Muscle of leg (tissue), 16 donors: ENCODE measurements at places on chromosomes 2 and 18. TPM values are rescaled to one million over a fixed set of nuclear protein-coding genes. Genes with fewer than 3 reads are reported as not detected.

The ITPRIPL1 gene
- 4.4 TPM for total RNA-seq

The TMEM247 gene
- not detected for total RNA-seq

DNA sequence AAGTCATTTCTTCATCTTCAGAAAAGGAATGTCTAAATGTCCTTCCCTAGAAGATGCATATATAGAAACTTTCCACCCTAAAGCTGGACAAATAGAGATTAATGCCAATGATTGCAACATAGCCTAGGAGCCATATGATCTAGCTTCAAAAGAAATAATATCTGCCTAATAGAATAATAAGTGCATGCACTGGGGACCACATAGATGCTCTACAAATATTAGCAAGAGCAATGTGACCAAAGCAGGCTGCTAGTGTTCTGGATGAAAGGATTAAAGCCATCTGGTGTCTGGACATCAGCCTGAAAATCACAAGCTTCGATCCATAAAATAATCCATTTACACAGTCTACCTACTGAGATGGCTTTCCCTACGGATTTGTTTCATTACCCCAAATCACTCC is 280.1 kb upstream of the KLHL14 start:
- no peaks in the 10 kb centered on the region for H3K4me1 ChIP-seq
- H3K27ac ChIP-seq: no peak overlapping the region
- no peaks in the 10 kb centered on the region for H3K36me3 ChIP-seq
- H3K27me3 ChIP-seq: no peaks in the 10 kb centered on the region
- no peak for DNase-seq

DNA sequence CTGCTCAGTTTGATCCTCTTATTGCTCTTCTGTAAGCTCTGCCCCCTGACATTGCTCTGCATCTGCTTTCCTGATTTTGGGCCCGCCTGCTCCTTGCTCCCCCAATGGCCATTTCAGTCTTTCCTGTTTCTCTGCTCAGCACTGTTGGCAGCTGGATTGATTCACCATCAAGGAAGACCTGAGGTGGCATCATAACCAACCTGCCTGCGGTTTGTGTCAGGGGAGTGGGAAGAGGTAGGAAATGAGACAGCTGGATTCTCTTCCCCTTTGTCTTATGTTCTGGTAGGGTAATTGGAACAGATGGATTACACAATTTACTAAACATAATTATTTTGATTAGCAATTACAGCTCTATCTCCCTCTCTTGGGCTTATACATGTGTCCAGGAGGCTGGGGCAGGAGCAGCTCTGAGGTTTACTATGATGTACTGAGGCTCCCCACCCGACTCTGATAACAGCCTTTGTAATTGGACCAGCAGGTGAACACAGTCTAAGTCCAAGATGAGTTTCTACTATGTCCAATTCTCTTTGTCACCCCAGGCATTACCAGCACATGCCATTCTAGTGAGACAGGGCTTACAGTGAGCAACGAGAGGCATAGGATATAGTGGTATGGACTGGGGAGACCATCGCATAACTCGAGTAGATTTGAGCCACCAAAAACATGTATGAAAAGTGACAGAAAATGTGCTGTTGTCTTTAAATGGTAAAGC is 151.8 kb upstream of the MMADHC start:
- no peak overlapping the region for H3K4me3 ChIP-seq
- H3K27ac ChIP-seq: no peak overlapping the region
- no peak for DNase-seq
- H3K36me3 ChIP-seq: no peaks in the 10 kb centered on the region

DNA sequence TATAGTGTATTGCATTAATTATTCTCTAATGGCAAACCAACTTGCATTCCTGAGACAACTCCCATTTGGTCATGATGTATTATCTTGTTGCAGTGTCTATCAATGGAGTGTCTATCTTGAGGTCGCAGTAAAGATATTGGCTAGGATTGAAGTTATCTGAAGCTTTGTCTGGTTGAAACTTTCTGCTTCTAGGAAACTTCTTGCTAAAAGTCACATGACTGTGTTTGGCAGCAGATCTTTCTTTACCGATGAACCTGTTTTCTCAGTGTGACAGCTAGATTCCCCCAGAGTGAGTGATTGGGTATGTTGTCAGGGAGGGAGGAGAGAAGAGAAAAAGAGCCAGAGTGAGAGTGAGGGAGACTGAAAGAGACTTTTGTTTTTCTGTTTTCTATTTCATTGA is 119.6 kb downstream of the QPCT start:
- H3K36me3 ChIP-seq: no peaks in the 10 kb centered on the region
- H3K4me1 ChIP-seq: no peaks in the 10 kb centered on the region
- no peak overlapping the region for H3K4me3 ChIP-seq
- no peak overlapping the region for H3K27ac ChIP-seq
- DNase-seq: no peak
- no peaks in the 10 kb centered on the region for H3K27me3 ChIP-seq

DNA sequence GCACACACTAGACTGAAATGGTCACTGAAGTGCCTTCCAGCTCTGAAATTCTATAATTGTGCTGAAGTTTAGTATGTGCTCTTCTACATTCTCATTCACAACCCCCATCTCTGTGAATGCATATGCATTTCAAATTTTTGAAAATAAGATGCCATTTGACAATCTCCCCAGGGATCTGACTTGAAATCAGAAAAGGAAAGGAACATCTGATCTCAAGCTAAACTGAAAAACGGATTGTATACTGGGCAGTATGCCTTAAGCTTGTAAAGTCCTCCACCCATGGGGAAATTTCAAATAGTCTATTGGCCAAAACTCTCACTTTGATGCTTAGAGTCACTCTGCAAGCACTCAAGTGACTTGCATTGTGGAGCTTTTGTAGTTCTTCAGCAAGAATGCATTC is 22.9 kb downstream of the FAP start:
- H3K27ac ChIP-seq: no peak overlapping the region
- no peaks in the 10 kb centered on the region for H3K27me3 ChIP-seq
- DNase-seq: peak; percentile 95
- peaks cover 6% of the 10 kb centered on the region for H3K4me1 ChIP-seq
- no peaks in the 10 kb centered on the region for H3K36me3 ChIP-seq

GRCh38 chr18:23826850-23827620 is 137.8 kb downstream of the LAMA3 start:
- H3K27me3 ChIP-seq: no peaks in the 10 kb centered on the region
- no peaks in the 10 kb centered on the region for H3K4me1 ChIP-seq
- H3K4me3 ChIP-seq: no peak overlapping the region
- H3K27ac ChIP-seq: no peak overlapping the region
- H3K36me3 ChIP-seq: no peaks in the 10 kb centered on the region

DNA sequence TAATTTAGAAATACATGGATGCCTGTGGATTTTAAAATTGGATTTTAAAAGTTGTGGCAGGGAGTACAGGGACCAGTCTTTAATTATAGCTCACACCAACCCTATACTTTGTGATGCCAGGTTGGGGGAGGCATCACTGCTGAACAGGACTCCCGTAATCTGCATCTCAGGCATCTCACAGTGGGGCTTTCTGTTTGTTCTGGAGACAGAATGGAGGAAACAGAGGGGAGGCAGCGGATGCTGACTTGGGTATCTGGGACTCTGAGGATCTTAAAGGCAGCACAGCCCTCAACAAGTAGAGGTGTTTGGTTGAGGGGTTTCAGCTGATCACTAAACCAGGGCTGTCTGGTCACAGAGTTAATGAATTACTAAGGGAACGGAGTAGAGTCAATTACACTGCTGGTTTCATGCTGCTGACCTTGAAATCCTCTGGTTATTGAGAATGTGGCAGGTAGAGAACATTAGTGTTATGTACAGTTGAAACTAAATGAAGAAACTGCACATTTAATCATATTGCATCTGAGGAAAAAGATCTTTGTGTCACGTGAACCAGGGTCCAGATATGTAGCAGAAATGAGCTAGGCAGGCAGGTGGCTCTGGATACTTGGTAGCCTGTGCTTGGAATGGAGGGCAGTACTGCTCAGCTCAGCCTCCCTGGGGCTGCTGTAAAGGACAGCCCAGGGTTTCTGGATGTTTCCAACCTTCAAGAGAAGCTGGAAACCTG is 40.3 kb downstream of the FHOD3 start:
- H3K4me1 ChIP-seq: peaks cover 9% of the 10 kb centered on the region
- no peaks in the 10 kb centered on the region for H3K27me3 ChIP-seq
- H3K27ac ChIP-seq: no peak overlapping the region
- no peak overlapping the region for H3K4me3 ChIP-seq
- DNase-seq: no peak

DNA sequence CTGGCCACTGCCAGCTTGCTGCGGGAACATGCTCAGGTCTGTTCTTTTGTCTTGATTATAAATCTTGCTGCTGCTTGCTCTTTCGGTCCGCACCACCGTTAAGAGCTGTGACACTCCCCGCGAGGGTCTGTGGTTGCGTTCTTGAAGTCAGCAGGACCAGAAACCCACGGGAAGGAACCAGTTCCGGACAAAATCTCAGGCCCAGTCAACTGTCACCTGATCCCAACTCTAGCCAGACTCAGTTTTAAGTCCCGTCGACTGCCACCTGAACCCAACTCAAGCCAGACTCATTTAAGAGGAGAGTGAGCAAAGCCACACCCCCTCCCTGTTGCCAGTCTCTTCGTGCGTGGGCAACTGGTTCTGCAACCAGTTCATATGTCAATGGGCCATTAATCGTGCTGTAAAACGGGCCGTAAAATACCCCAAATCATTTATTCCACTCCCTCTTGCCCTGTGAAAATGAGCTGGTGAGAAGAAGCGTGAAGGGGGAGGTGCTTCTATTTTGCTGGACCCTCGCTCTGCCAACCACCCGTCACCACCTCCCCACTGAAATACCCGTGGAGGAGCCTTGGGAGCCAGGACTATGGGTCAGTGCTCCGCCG is 224.3 kb downstream of the NDUFA10 start:
- H3K4me1 ChIP-seq: no peaks in the 10 kb centered on the region
- no peak overlapping the region for H3K27ac ChIP-seq
- no peak overlapping the region for H3K4me3 ChIP-seq

DNA sequence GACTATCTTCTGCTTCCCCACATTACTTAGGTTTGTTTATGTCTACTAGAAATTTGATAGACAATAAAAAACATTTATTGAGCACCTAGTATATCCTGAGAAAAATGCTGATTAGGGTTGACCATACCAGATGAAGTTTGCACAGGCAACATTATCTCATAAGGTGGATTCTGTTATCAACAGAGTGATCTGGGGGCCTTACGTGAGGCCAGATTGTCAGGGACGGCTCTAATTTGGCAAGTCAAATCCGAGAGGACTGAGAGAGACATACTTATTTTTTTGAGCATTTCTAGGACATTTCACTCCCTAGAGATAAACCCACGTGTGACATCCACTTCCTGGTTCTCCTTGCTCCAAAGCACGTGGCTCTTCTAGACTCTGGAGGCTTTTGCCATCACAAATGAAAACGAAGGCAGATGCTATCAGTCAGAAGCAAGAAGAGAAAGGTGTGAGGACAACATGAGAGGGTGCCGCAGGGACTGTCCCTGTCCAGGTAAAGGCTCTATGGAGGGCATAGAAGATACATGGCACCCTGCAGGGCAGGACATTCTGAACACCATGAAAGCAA is 168.0 kb upstream of the REV1 start:
- no peaks in the 10 kb centered on the region for H3K27me3 ChIP-seq
- no peak for DNase-seq
- no peaks in the 10 kb centered on the region for H3K36me3 ChIP-seq

DNA sequence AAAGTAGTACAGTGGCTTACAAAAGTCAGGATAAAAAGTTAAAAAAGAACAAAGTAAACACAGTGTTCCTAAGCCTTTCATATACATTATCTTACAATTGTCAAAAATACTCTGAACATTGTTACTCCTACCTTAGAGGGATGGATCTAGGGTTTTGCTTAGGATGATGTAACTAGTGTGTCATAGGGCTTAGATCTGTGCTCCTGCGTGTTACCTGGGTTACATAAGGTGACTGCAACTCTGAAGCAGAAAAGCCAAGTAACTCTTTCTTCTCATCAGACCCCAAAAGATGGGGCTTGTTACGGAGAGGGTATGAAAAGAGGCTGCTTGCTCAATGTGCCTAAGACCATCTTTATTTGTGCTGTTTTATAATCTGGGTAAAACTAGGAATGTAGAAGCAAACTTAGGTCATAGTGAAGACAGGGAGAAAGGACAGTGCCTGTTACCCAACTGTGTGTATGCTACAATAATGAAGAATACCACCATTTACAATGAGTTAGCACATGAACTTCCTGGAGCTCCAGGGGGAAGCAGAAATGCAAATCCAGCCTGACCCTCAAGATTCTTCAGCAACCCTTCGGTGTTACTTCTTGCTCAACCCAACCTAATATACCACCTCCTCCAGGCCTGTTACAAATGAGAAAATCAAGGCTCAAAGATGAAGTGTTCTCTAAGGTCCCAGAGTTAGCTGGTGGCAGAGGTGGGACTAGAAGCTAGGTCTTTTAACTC is 42.0 kb upstream of the STK17B start:
- H3K27me3 ChIP-seq: no peaks in the 10 kb centered on the region
- H3K4me3 ChIP-seq: no peak overlapping the region
- no peak overlapping the region for H3K27ac ChIP-seq
- no peak for DNase-seq
- H3K4me1 ChIP-seq: peaks cover 3% of the 10 kb centered on the region

DNA sequence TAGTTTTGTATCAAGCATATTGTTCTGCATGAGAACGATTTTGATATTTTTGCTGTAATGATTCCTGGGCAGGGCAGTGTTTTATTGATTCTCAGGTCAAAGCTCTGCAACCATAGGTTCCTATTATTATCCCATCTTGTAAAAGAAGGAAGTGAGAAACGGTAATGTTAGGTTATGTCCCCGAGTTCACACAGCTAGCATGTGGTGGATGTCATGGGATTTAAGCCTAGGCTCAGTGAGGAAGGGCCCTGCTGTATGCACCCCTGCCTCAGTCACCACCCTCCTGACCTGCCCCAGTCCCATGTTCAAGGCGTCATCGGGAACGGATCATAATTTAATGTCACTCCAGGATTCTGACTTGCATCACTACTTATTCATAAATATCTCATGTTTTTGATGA is 10.7 kb downstream of the ACP1 start:
- no peak overlapping the region for H3K27ac ChIP-seq
- H3K4me1 ChIP-seq: no peaks in the 10 kb centered on the region
- peak; percentile 26 for DNase-seq
- no peaks in the 10 kb centered on the region for H3K27me3 ChIP-seq

DNA sequence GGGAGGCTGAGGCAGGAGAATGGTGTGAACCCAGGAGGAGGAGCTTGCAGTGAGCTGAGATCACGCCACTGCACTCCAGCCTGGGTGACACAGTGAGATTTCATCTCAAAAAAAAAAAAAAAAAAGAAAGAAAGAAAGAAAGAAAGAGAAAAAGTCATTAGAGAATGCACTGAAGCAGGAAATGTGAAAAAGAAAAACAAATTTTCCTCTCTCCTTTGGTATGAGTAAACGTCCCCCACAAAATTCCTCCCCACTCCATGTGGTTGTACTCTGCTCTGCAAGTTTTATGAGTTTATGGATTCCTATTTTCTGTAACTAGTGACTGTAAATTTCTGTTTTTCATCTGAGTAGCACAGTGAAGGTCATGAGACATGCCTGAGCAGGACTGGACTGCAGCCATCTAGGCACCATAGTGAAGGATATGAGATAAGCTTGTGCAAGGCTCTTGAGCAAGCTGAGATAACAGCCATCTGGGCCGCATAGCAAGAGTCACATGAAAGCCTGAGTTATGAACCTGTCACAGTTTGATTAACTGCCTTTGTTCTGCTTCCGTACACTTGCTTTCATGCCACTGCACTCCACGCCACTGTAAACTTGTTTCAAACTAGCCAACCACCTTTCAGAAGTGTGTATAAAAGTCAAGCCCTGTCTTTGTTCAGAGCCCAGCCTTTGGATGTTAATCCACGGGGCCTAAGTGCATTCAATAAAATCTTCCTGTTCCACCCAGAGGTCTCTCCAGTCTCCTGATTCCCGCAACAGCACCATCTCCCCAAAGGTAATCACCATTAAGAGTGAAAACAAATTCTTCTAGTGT is 50.2 kb downstream of the SKA1 start:
- H3K27ac ChIP-seq: no peak overlapping the region
- H3K36me3 ChIP-seq: no peaks in the 10 kb centered on the region
- no peak overlapping the region for H3K4me3 ChIP-seq
- no peak for DNase-seq
- H3K4me1 ChIP-seq: no peaks in the 10 kb centered on the region
